ENCODE measurements at places on chromosomes 1 and 21.

DNA sequence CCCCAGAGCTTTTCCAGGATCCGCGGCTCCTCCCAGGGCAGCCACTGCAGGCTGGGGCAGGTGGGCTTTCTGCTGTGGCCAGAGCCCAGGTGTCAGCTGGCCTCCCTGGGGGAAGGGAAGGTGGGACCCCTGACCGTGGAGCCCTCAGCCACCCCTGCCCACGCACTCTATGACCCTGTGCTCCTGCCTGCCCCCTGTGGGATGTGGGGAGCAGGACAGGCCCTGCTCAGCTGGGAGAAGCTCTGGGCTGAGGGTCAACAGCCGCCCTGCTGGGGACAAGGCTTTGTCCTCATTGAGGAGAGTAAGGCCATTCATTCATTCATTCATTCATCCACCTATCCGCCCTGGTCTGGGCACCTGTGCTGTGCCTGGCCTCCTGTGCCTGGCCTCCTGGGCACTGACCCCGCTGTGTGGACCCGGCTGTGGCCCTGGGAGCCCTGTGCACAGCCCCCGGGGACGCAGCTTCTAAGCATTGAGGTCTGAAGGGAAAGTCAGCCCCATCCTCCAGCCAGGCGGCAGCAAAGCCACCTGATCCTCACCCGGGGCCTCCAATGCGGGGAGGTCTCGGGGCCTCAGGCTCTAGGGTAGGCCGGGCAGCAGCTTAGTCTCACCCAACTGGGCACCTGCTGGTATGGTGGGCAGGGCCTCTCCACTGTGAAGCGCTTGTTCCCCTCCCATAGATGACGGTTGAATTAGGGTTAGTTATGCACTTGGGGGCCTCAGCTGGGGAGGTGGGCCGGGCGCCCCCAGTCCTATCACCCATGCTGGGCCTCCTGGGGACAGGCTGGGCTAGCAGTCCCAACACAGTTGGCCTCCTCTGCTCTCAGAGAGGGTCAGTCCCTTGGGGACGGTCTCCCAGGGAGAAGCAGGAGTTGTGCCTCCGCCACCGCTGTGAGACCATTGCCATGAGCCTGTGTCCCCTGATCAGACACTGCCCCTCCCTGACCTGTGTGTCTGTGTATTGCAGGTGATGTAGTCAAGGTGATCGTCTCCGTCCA is 6.0 kb downstream of the TNFRSF14 start:
- no peak for DNase-seq

GRCh38 chr21:21730512-21730911 is 732.3 kb downstream of the NCAM2 start:
- DNase-seq, result no peak

DNA sequence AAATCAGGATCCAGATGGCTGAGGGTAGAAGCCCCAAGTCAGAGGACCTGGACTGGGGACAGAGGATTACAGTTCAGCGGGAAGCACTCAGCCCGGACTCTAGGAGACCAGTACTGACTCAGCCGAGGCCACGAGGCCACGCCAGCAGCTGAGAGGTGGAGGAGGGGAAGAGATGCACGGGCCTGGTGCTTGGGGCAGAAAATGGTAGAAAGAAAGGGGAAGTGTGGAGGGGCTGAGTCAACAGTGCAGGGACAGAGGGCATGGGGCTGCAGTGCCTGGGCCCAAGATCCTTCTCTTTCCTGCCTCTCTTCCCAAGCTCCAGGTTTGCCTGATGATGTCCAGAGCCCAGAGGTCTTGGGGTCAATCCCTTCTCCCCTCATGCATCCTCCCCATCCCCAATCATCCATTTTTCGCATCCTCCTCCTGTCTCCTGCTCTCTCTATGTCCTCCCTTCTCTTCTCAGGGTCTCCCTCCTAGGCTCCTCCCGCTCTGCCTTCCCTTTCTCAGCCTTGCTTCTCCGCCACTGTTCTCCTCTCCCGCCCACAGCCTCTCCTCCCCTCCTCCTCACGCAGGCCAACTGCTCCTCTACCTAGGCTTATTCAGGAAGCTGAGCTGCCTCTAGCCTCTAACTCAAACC is 7.7 kb downstream of the ARHGEF2 start:
- no peak for DNase-seq

DNA sequence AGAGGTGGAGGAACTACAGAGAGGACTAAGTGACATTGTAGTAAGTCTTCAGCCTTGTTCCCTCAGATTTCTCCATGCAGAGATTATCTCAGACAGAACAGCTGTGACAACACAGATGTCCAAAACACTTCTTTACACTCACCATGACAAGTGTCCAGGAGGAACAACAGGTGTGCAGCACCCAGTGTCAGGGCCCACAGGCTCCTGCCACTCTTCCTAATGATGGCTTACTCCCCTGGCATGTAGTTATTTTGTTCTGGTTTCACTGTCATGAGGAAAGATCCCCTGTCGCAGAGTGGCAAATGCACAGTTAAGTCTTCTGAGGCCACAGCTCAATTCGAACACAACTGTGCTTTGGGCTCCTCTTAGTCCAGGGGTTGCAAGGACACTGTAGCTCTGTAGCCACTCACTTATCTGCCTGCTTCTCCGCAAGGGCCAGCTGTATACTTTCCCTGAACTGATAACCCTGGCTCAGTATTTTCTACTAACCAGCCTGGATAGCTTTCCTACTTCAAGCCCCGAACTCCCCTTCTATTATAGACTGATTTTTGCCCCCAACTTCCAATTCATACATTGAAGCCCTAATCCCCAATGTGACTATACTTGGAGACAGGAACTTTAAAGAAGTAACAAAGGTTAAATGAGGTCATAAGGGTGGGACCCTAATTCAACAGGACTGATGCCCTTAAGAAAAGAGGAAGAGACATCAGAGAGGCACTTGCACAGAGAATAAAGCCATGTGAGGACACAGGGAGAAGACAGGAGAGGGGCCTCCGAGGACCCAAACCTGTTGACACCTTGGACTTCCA is 11.1 kb downstream of the PDZK1 start:
- DNase-seq, result no peak

DNA sequence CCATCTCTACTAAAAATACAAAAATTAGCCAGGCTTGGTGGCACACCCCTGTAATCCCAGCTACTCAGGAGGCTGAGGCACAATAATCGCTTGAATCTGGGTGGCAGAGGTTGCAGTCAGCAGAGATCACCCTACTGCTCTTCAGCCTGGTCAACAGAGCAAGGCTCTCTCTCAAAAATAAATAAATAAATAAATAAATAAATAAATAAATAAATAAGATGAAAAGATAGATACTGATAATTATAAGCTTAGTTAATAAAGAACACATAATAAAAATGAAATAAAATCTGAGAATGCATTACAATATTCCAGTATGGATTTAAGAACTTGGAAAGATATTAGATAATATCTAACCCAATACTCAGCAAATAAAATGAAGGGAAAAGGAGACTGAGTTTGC is 235.9 kb upstream of the DAB1 start:
- DNase-seq, result no peak

DNA sequence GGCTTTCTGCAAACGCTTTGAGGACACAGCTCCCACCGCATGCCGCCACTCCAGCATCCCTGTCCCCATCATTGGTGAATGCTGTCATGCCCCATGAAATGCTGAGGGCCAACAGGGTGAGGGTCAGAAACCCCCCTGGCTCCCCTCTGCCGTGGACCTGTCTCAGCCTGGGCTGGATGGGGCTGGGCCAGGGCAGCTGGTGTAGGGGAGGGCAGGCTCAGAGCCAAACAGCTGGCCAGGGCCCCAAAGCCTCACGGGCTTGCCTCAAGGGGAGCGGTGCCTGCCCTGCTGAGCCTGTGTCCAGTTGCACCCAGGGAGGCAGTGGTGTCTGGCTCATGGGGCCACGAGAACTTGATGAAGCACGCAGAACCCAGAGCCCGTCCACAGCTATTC is 49.7 kb downstream of the S100B start:
- DNase-seq, result no peak

GRCh38 chr1:217924924-217925323 is 293.8 kb downstream of the SPATA17 start:
- DNase-seq, result no peak

DNA sequence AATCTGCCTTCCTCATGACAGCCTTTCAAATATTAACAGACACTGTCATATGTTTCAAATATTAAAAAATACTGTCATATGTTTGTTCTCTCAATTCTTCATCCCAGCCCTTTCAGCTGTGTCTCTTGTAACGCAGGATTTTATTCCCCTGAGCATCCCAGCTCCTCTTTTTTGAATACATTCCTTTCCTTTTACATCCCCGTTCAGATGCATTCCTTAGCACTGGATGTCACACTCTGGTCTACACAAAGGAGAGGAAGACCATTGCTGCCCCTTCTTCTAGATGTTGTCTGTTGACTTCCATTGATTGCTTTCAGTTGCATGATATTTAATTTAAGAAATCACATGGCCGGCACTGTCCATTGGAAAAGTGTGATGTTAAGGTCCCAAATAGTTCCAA is 117.4 kb upstream of the PAXBP1 start:
- DNase-seq, result no peak

- no peak for DNase-seq
These were observed 18.4 kb upstream of the CASQ1 start for GRCh38 chr1:160171980-160172379.

DNA sequence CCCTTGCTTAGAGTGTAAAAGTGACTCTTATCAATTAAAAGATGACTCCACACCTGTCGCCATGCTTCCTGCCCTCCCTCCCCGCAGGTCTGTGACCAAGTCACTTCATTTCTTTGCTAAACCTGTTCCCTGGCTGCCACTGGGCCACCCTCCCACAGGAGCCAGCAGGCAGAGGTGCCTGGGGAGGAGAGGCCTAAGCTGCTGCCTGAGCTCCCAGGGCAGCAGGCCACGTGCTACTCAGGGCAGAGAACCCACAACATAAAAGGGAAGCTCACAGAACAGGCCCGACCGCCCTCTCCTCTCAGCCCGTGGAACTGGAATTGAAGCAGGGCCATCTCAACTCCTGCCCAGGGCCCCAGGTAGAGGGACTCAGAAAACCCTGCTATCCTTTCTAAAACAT is 4.9 kb downstream of the C1orf198 start:
- no peak for DNase-seq

DNA sequence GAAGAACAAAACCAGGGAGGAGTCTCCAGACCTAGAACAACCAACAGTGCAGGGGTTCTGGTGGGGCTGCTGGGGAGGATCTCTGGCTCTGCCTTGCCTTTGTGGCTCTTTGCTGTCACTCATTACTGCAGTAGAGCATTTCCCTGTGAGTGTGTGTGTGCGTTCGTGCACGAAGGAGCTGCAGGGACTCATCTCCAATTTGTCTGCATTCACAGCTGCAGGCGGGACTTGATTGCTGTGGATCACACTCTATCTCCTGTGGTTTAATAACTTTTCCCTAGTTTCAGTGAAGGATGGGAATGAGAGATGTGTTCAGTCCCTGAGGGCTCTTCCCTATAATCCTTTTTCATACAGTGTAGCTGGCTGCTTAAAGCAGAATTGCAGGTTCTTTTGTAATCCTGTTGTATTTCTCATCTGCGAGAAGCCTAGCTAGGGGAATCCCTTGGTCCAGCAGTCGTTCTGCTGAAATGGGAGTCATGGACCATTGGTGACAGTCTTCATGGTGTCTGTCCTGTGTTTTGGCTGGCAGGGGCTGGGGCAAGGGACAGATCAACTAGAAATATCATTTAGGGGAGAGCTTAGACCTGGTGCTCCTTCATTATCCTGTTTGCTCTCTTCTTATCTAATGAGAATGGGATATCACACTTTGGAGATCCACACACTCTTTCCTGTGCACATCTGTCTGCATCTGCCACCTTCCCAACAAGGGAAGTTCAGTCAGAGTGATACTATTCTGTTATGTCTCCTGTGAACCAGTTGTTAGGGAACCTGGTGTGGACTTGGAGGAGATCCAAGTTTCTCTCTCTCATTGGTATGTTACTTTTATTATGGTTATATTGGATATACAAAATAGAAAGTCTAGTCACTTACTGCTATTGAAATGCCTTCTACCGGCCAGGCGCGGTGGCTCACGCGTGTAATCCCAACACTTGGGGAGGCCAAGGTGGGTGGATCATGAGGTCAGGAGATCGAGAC is 3.0 kb downstream of the PCP4L1 start:
- no peak for DNase-seq

DNA sequence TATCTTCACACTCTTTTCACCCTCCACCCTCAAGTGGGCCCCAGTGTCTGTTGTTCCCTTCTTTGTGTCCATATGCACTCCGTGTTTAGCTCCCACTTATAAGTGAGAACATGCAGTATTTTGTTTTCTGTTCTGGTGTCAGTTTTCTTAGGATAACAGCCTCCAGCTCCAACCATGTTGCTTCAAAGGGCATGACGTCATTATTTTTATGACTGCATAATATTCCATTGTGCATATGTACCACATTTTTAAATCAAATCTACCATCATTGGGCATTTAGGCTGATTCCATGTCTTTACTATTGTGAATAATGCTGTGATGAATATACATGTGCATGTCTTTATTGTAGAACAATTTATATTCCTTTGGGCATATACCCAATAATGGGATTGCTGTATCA is 140.3 kb downstream of the LYPLAL1 start:
- DNase-seq, result no peak

- DNase-seq, result no peak
These were observed 9.6 kb downstream of the TAGLN2 start for GRCh38 chr1:159915571-159916241.

GRCh38 chr1:91805311-91805801 is 80.6 kb downstream of the TGFBR3 start:
- no peak for DNase-seq

- no peak for DNase-seq
These were observed 22.0 kb upstream of the PRDM15 start for GRCh38 chr21:41901099-41901498.

DNA sequence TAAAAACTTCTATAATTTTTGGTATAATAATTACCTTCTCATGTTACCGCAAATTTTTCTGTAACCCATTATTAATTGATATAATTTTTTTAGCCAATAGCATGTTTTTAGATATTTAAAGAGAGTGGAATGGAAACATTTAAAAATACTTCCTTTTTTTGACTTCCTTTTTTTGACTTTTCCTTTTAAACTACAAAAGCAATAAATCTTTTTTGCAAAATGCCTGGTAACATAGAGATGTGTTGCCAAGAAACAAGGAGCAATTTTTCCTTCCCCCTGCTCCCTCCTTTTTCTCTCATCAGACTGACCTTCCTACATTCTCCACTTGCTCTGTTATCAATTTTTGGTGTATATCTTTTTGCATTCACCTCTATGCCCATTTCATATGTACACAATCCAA is 666.2 kb downstream of the ADGRL2 start:
- DNase-seq, result no peak

DNA sequence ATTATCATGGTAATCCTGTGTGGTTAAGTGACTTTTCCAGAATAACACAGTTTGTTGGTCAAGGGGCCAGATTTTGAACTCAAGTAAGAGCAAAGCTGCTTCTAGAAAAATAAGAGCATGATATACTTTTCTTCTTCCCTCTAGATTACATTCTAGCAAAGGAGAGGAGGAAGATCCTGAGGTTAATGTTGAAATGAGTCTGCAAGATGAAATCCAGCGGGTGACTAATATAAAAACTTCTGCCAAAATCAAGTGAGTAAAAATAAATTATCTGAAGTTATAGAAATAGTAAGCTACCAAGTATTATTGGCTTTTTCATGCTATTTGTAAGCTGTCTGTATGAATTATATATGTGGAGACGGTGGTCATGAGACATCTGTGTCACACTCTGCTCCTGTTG is 12.8 kb downstream of the WDR3 start:
- DNase-seq, result no peak

GRCh38 chr1:205315008-205315618 is 6.4 kb downstream of the NUAK2 start:
- DNase-seq, result no peak

GRCh38 chr1:110259770-110260169 is 49.7 kb downstream of the KCNC4 start:
- no peak for DNase-seq

GRCh38 chr1:195939844-195940243 is 668.4 kb downstream of the KCNT2 start:
- DNase-seq, result no peak

GRCh38 chr1:90650401-90650800 is 66.7 kb downstream of the BARHL2 start:
- no peak for DNase-seq

Data from cerebellar nuclear complex (tissue), 1 donor.